Fibroblast of lung (primary cell): ENCODE measurements at places on chromosomes 11 and 22. TPM values are rescaled to one million over a fixed set of nuclear protein-coding genes. Genes with fewer than 3 reads are reported as not detected.

Gene ZFPL1
- 31.1 and 36.0 TPM in 2 replicates for total RNA-seq

Gene KCNQ1OT1
- 1.3 and 1.8 TPM in 2 replicates for total RNA-seq

Gene CSF2RB
- not detected in 2 replicates for total RNA-seq

Gene EXPH5
- total RNA-seq: 1.8 and 11.2 TPM in 2 replicates

Gene ADAMTS8
- total RNA-seq: 8.5 and 15.0 TPM in 2 replicates

Gene MPZL3
- total RNA-seq: 0.26 and 0.33 TPM in 2 replicates

Gene EXT2
- 133 and 177 TPM in 2 replicates for total RNA-seq

Gene ARHGEF17
- 28.2 and 42.8 TPM in 2 replicates for total RNA-seq
